ENCODE measurements at places on chromosomes 3 and 15. TPM values are rescaled to one million over a fixed set of nuclear protein-coding genes. Genes with fewer than 3 reads are reported as not detected.

- DNase-seq: no peak
Observed at GRCh38 chr3:3172627-3173026, 6.9 kb downstream of the CRBN start.

- no peak for DNase-seq
Observed at GRCh38 chr3:177906578-177907229, 629.5 kb upstream of the KCNMB2 start.

DNA sequence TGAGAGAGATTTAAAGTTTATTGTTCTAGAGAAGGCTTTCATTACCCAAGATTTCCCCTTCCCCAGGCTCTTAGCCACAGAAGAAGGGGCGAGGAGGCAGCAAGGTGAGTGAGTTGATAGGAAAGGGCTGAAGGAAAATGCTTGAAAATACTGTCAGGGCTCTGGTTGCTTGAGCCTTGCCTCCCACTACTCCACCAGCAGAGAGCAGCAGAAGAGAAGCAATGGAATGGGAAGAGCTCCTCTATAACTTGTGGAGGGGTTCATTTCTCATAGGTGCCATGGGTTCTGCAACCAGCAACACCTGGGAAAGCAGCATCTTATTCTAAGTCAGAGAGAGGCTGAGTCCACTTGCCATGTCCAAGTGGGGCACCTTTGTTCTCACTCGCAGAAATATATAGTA, 184.0 kb upstream of the CNTN6 start:
- DNase-seq: no peak

Gene PXYLP1
- 10.7 TPM for total RNA-seq

DNA sequence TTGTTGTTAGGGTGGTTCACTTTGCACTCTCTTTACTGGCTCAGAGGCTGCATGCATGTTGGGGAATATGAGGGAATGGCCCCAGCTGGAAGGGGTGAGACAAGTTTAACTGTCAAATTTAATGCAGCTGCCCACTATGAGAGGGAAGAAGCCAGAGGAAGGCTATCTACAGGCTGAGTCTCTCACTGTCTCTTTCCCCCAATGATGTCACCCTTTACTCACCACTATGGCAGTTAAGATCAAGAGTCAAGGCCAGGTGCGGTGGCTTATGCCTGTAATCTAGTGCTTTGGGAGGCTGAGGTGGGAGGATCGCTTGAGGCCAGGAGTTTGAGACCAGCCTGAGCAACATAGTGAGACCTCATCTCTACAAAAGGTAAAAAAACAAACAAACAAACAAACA, 12.2 kb upstream of the RBMS3 start:
- no peak for DNase-seq

DNA sequence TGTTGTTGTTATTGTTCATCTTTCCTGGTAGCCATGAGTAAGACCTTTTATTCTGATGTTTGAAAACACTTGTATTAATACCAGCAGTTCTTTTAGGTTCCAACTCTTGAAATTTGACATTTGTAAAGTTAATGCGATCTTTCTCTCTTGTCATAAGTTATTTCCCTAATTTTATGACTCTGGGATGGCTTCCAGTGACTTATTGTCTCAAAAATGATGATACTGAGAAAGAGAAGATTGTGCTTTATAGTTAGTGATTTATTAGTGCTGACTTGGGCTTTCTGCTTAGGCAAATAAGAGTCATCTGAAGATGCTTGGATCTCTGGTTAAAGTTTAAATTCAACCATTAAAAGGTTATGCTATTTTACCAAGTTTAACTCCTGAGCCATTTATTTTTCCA, 715.2 kb downstream of the GRM7 start:
- no peak for DNase-seq

Gene PHLDB2
- total RNA-seq: 34.7 TPM

Gene TUSC7
- not detected for total RNA-seq

Gene FHIT
- total RNA-seq: 16.9 TPM
